NCI-H146 (cell line): ENCODE measurements at places on chromosomes 7 and 10.

- DNase-seq: no peak
Observed at GRCh38 chr7:132817949-132818348, 241.7 kb upstream of the PLXNA4 start.

DNA sequence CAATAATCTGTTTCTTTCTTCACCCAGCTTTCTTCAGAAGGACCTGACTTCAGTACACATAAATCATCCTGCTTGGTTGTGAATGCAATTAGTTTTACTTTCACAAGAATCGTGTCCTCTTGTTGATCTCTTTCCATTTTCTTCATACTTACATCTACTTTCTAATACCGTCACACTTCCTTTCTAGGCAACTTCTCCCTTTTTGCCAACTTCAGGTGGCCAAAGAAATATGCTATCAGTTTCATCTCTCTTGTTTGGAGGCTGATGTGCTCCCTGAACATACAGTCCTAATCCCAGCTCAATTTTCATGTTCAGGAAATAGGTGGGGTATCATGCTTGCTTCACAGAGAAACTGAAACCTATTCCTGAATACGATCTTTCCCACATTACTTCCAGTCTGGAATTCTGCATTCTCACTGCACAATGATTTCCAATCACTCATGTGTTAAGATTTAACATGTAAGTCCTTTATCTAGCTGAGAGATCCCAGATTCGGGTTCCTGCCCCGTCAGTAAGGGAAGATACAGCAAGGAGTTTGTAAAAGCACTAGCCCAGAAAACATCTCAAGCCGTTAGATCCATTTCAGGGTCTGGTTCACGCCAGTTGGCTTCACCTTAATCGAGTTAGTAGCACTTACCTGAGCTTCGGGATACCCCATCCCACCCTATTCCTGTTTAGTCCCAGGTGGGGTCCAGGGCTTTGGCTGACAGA lies 994 bp downstream of the SLC25A28 start:
- no peak for DNase-seq

DNA sequence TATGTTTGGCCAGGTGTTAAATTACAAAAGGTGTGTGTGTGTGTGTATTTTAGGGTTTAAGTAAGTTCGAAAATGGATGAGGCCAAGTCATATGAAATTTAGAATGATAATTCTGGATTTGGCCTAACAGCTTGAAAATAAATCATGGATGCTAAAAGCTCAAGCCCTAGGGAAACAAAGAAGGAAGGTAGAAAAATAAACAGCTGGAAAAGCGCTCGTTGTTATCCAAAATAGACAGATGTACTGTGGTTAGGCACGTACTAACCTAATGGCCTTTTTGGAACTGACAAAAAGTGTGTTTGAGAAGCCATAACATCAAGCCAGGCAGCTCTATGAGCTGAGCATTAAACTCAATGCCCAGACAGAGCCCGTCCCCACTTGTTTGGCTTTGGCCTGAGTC lies 17.5 kb upstream of the PALS2 start:
- no peak for DNase-seq

GRCh38 chr10:30098629-30099028 lies 39.2 kb upstream of the JCAD start:
- DNase-seq: no peak

DNA sequence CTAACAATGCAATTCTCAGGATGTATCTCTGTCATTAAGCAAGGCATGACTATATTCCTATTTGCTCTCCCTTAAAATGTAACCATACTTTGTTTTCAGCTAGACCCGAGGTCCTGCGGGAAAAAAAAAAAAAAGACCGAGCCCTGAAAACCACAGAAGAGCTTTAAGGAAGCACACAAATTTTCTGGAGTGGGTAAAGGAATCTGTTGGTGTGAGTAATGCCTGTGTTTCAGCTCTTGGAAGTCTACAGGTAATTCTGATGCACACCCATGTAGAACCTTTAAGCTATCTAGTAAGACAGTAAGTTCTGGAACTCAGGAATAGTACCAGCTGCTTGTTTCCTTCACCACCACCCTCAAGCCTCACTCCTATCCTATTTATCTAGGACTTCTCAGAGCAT lies 351.1 kb downstream of the PARD3 start:
- no peak for DNase-seq
